SJSA1 (cell line): ENCODE measurements at places on chromosomes 7 and 10.

DNA sequence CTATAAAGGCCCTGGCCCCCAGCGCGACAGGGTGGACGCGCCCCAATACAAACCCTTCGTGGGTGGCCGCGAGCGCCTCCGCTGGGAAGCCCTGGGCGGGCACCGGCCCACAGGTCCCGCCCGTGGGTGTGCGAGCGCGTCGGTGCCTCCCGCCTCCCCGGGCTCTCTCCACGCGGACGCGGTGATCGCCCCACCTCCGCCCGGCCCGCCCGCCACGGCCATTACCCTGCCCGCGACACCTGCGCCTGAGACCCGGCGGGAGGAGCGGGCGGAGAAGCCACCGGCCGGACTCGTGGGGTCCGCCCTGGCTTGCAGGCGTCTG is 81.2 kb downstream of the PAX2 start:
- H3K36me3 ChIP-seq: no peaks in the 10 kb centered on the region
- no peak for DNase-seq
- H3K27me3 ChIP-seq: peaks cover 95% of the 10 kb centered on the region
- H3K4me1 ChIP-seq: peaks cover 30% of the 10 kb centered on the region

- no peak overlapping the region for H3K4me3 ChIP-seq
- H3K27me3 ChIP-seq: no peaks in the 10 kb centered on the region
- DNase-seq: no peak
- no peak overlapping the region for H3K27ac ChIP-seq
- peaks cover 8% of the 10 kb centered on the region for H3K4me1 ChIP-seq
- H3K36me3 ChIP-seq: no peaks in the 10 kb centered on the region
Observed at GRCh38 chr7:155289949-155290501, 7.7 kb upstream of the INSIG1 start.

DNA sequence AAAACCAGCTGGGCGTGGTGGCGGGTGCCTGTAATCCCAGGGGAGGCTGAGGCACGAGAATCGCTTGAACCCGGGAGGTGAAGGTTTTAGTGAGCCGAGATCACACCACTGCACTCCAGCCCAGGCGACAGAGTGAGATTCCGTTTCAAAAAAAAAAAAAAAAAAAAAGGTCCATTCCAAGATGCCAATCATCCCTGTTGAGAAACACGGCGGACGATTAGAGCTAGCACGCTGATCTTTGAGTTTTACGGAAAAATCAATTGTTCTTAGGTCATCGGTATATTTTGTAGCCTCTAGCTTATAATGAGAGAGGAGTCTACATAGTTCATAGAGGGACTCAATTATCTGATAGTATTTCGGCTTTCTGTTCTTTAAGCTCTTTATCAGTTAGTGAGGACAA is 169.2 kb downstream of the PRKCQ start:
- no peak overlapping the region for H3K27ac ChIP-seq
- H3K36me3 ChIP-seq: no peaks in the 10 kb centered on the region
- H3K4me3 ChIP-seq: no peak overlapping the region
- no peak for DNase-seq
- peaks cover 7% of the 10 kb centered on the region for H3K27me3 ChIP-seq

DNA sequence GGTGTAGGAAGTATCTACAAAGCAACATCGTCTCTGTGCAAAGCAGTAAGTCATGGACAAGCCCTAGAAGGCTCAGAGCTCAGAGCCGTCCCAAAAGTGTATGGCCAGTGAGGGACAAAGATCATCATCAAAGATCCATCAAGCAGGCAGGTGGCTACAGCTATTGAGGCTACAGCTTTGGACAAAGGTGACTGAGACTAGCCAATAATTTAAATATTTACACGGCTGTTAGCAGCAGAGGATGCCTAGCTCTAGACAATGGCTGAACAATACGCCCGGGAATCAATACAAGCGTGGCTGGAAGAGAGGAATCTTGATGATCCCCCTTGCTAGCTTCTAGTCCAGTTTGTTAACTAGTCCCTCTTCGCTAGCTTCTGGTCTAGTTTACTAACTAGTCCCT is 17.9 kb downstream of the NMT2 start:
- no peak overlapping the region for H3K4me3 ChIP-seq
- no peak overlapping the region for H3K27ac ChIP-seq
- H3K4me1 ChIP-seq: peaks cover 6% of the 10 kb centered on the region; the same call in 1 of the 2 replicates
- peaks cover 15% of the 10 kb centered on the region for H3K36me3 ChIP-seq

- H3K4me1 ChIP-seq: no peaks in the 10 kb centered on the region
- DNase-seq: no peak
- no peak overlapping the region for H3K4me3 ChIP-seq
- H3K27ac ChIP-seq: no peak overlapping the region
- H3K27me3 ChIP-seq: peaks cover 45% of the 10 kb centered on the region
- H3K36me3 ChIP-seq: no peaks in the 10 kb centered on the region
Observed at GRCh38 chr10:101773923-101774588, 1.9 kb downstream of the FGF8 start.

DNA sequence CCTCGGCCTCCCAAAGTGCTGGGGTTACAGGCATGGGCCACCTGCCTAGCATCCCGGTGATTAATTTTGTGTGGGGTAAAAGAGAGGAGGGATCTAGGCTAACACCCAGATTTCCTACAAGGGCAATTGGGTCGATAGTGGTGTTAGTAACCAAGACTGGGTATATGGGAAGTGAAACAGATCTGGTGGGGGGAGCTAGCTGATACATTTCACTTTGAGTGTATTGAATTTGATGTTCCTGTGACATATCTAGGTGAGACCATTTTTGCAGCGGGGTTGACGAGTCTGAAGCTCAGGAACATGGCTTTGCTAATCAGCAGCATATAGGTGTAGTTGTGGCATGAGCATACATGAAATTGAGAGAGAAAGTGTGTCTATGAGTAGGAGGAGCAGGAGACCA is 12.0 kb downstream of the CLCN1 start:
- H3K36me3 ChIP-seq: no peaks in the 10 kb centered on the region
- no peaks in the 10 kb centered on the region for H3K4me1 ChIP-seq
- no peak overlapping the region for H3K4me3 ChIP-seq
- DNase-seq: no peak
- no peaks in the 10 kb centered on the region for H3K27me3 ChIP-seq
- H3K27ac ChIP-seq: no peak overlapping the region

DNA sequence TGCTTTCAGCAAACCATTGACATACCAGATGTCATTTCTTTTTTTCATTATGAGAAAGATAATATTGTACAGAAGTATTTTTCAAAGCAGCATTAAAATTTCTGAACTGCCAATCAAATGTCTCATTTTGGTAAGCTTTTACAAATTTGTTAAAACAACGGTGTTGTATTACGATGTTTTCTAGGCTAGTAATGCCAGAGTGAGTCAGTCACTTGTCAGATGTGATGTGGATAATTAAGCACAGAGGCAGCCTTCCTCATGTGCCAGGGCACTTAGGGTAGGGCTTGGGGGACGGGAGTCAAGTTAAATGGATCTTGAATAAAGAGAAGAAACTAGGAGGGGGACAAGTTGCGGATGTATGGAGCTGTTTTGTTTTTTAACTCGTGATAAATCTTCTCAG is 10.1 kb downstream of the PSTK start:
- H3K4me1 ChIP-seq: 0 out of 2 replicates have a peak, but pooled peaks cover 4% of the 10 kb centered on the region

DNA sequence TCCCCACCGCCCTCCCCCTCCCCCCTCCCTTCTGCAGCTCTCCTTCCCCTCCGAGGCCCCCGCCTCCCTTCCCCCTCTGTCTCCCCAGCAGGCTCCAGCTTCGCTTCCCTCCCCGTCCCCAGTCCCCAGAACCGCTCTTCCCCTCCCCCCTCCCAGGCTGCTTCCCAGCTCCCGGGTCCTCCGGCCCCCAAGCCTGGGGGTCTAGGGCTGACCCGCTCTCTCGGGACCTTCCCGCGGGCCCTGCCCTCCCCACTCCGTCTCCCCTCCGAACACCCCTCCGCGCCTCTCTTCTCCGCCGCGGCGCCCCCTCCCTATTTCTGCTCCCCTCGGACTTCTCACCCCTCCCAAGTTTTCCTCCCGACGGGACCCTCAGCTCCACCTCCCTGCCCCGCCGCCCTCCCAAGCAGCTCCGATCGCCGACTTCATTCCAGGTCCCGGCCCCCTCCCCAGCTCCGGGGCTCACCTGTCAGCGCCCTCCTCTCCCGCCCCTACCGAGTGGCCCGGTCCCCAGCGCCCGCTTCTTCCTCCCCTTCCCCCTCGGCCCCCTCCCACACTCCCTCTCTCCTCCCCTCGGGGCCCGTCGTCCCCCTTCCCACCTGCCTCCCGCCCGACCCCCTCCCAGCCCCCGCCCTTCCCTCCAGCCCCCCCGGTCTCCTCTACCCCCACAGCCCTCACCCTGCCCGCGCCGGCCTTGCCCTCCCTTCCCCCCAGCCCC is 990 bp downstream of the ZNF467 start:
- peaks cover 3% of the 10 kb centered on the region; the same call in 1 of the 2 replicates for H3K4me1 ChIP-seq
- no peaks in the 10 kb centered on the region for H3K36me3 ChIP-seq
- H3K27ac ChIP-seq: no peak overlapping the region
- DNase-seq: no peak
- H3K4me3 ChIP-seq: no peak overlapping the region

DNA sequence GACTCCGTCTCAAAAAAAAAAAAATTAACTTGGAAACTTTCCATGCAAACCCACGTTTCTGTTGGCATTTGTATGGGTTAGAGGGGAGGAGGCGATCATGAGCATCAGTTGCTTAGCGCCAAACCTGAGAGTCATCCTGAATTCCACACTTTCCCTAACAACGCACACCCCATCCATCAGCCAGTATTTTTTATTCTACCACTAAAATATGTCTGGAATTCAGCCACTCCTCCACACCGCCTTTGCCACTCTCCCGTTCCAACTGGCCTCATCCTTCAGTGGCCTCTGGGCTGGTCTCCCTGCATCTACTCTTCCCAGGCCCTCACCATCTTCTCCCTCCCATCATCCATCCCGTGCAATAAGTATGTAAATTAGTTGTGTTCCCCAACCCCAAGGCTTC is 4.7 kb upstream of the LMBR1 start:
- H3K4me3 ChIP-seq: no peak overlapping the region
- H3K4me1 ChIP-seq: no peaks in the 10 kb centered on the region
- no peak for DNase-seq
- peaks cover 3% of the 10 kb centered on the region; the same call in 1 of the 2 replicates for H3K36me3 ChIP-seq
- no peaks in the 10 kb centered on the region for H3K27me3 ChIP-seq
- H3K27ac ChIP-seq: no peak overlapping the region

DNA sequence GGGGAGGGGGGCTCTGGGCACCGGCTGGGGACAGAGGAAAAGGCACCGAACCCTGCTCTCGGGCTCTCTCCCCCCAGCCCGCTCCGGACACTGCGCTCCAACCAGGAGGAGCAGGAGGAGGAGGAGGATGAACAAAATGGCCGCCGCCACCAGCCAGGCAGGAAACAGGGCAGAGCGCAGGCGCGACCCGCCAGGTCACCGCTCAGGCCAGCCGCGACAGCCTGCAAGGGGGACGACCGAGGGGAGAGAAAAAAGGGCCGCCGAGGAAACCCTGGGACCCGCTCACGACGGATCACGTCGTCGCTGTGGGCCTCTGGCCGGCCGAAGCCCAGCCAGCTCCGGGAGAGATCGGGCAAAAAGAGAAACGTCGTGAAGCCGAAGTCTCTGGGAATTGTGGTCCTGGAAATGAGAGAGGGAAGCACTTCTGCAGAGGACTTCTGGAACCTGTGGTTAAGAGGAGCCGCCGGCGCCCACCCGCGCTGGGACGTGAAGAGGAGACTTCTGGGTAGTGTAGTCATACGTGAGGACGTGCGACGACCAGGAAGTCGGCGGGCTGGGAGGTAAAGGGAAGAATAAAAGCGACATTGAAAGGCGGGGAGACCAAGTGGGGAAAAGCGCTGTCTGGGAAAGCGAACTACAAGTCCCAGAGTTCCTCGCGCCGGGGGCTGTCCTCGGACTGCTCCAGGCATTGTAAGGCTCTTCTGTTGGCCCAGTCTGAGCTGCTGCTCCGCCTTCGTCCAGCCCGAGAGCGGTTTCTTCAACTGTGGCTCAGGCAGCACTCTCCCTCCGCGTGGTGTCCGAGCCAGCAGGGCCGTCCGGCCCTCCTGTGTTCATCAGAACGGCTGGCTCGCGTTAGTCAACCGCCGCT is at the start of gene TIAL1:
TSS of gene TIAL1 (minus strand) at position 428 of the 868 bp plus-strand sequence. CDS start 499 bp downstream, outside the sequence.
- H3K4me3 ChIP-seq: peak within 1 kb of the TSS; percentile 71
- DNase-seq: peak; percentile 99
- peak within 1 kb of the TSS; percentile 90 for H3K27ac ChIP-seq

- H3K27me3 ChIP-seq: no peaks in the 10 kb centered on the region
- H3K36me3 ChIP-seq: no peaks in the 10 kb centered on the region
- no peak for DNase-seq
- H3K4me3 ChIP-seq: no peak overlapping the region
Observed at GRCh38 chr7:35565927-35566326, 129.0 kb downstream of the HERPUD2 start.
